GM18507 (cell line): ENCODE measurements at places on chromosomes 6 and 20.

- no peak for DNase-seq
Measured at GRCh38 chr6:56693246-56693607, 50.5 kb upstream of the DST start.

- no peak for DNase-seq
Measured at GRCh38 chr20:1790386-1790785, 104.8 kb upstream of the SIRPA start.

DNA sequence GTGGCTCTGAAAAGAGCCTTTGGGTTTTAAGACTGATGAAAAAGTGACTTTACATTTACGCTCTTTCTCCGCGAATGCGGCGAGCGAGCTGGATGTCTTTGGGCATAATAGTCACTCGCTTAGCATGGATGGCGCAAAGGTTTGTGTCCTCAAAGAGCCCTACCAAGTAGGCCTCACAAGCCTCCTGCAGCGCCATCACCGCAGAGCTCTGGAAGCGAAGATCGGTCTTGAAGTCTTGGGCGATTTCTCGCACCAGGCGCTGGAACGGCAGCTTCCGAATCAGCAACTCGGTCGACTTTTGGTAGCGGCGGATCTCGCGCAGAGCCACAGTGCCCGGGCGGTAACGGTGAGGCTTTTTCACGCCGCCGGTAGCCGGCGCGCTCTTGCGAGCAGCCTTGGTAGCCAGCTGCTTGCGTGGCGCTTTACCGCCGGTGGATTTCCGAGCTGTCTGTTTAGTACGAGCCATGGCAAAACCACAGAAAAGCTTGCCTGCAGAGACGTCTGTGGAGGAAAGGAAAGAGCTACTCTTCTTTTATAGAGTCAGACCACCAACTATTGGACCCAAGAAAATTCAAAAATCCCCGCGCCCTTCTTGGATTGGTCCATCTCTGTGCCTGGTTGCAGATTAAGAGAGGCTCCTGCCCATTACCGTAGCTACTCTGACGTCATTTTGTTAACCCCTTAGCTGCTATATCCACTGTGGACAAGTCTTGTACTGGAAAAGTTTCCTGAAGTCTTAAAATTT is 55.5 kb upstream of the HFE start:
- DNase-seq = no peak

GRCh38 chr6:153424719-153425400 is 293.8 kb upstream of the RGS17 start:
- DNase-seq = no peak

DNA sequence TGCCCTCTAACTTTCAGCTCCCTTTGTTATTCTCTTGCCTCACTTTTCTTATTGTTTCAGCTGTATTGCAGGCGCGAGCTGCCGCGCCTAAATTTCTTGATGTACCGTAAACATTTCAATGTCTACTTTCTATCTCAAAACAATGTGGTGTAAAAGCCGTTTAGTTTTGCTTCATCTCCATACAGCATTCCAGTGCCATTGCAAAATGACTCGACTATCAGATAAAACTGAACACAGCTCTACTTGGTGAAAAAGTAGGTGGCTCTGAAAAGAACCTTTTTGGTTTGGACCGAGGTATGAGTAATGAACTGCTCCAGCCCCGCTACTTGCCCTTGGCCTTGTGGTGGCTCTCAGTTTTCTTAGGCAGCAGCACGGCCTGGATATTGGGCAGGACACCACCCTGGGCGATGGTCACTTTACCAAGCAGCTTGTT is 74.6 kb downstream of the OR2B2 start:
- no peak for DNase-seq

GRCh38 chr20:44683263-44684046 is 31.7 kb upstream of the CCN5 start:
- DNase-seq = peak; percentile 72

DNA sequence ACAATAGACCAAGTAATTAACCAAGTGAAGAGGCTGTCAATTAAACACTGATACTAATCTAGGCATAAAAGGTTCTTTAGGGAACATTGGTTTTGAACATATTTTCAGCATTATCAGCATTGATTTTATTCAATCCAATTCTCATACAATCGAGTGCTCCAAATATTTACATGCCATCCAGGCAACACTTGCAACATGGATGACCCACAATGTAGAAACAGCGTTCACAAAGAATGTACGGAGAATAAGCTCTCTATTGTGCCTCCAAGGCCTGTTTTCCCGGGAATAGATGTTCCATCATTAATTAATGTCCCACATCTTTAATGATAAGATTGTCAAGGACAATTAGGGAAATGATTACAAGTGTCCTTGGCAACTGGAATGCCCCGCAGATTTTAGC is 117.4 kb downstream of the RFX6 start:
- no peak for DNase-seq

DNA sequence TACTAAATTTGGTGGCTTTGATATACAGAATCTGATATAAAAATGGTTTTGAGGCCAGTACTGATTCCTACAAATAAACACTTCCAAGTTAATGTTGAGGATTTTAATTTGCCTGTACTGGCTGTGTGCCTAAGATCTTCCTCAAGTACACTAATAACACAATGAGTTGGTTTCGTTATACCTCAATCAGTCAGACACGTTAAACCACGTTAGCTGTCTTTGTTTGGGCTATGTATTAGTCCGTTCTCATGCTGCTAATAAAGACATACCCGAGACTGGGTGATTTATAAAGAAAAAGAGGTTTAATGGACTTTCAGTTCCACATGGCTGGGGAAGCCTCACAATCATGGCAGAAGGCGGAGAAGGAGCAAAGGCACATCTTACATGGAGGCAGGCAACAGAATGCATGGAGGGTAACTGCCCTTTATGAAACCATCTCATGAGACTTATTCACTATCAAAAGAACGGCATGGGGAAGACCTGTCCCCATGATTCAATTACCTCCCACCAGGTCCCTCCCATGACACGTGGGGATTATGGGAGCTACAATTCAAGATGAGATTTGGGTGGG is 46.2 kb downstream of the NT5E start:
- DNase-seq = no peak

GRCh38 chr6:126010040-126010439 is 23.7 kb downstream of the TRMT11 start:
- DNase-seq = no peak

- peak; percentile 42 for DNase-seq
Measured at GRCh38 chr6:129598244-129599187, 111.5 kb downstream of the ARHGAP18 start.

DNA sequence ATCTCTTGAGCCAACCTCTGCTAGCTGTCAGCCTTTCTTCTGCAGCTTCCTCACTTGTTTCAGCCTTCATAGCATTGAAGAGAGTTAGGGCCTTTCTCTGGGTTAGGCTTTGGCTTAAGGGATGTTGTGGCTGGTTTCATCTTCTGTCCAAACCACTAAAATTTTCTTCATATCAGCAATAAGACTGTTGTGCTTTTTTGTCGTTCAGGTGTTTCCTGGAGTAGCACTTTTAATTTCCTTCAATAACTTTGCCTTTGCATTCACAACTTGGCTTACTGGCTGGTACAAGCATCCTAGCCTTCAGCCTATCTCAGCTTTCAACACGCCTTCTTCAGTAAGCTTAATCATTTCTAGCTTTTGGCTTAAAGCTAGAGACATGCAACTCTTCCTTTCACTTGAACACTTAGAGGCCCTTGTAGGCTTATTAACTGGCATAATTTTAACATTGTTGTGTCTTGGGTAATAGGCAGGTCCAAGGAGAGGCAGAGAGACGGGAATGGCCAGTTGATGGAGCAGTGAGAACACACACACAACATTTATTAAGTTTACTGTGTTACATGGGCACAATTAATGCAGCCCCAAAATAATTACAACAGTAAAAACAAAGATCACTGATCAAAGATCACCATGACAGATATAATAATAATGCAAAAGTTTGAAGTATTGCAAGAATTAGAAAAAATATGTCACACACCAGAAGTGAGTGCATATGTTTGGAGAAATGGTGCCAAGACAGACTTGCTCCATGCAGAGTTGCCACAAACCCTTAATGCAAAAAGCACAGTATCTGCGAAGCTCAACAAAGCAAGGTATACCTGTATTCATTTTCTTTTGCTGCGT is 98.6 kb downstream of the HIVEP1 start:
- no peak for DNase-seq

DNA sequence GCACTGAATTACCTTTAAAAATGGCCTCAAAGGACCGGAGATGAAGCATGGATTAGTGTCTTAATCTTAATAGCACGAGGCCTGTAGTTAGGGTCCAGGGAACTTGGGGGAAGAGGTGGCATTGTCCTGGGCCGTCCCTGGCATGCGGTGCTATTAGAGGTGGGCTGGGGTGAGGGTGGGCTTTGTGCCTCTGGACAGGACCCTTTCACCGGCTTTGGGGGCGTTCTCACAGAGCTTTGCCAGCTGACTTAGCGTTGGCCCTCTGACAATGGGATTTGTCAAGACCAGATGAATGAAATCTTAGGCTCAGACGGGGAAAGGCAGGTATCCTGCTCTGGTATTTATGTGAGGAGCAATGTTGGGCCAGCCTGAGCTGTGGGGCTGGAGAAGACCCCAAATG is 59.6 kb downstream of the ERMARD start:
- no peak for DNase-seq

DNA sequence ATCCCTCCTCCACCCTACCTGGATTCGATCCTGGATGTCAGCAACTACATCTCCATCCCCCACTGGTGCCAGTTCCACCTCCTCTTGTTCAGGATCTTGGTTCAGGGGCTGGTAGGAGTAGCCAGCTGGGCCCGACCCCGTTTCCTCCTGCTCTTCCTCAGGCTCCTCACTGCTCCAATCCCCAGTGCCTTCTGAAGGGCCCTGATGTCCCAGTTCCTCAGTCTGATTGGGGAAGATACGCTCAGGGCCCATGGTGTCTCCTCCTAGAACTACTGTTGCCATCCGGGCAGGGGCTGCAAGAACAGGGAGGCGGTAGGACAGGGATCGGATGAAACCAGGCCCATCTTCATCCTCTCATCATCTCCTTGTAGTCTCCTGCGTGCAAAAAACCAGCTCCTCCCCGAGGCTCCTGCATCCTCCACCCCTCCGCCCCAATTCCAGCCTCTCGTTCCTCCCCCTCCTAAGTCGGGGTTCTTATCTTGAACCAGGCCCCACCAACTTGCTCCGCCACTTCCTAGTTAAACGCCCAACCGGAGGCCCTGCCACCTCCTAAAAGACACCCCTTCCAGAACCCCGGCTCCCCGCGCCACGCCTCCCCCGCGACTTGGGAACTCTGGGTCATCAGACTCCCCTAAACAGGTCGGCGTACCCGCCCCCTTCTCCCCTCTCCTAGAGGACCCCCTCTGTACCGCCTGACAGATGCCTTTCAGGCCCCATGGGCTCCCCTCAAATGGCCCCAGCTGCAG is 476 bp downstream of the MEA1 start:
- no peak for DNase-seq

GRCh38 chr6:117206944-117207687 is 58.2 kb upstream of the VGLL2 start:
- DNase-seq = no peak

GRCh38 chr20:4519534-4519933 is 202.2 kb upstream of the PRND start:
- peak; percentile 3 for DNase-seq

GRCh38 chr6:27161946-27162603 is 85.4 kb upstream of the PRSS16 start:
- no peak for DNase-seq
